ENCODE measurements at places on chromosomes 2 and 18.

DNA sequence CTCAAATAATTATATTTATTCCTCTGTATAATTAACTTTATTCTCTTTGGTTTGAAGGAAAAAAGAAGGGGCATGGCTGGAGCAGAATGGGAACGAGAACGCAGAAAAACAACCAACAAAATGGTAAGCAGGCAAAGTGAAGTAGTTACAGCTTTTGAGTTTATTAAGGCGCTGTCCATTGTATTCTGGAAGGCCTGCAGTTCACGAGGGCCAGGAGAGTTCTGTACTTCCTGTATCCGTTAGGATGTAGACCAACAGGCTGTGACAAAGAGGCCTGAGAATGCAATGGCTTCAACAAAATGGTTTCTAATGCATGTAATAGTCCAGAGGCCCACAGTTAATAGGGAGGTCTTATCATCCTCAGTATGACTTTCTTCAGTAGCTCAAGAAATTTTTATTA lies 32.5 kb upstream of the SP100 start:
- DNase-seq = no peak

DNA sequence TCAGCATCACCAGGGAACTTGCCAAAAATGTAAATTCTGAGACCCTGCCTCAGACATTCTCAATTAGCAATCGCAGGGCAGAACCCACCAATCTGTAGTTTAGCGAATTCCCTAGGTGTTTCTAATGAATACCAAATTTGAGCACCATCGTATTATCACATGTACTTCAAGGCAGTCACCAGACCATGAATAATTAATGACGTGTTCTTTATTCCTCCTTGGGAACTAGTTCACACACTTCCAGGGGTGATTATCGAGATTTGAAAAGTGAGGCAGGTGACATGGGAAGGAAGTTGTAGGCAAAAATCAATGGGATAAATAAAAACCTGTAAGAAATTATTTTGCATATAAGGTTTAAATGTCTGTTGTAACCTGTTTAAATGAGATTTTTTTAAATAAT lies 102.5 kb upstream of the CRIM1 start:
- DNase-seq = no peak

- no peak for DNase-seq
Measured at GRCh38 chr2:47155091-47155876, at the start of gene STPG4. Gene STPG4 (minus strand): TSS chr2:47155308. CDS start chr2:47155251, 57 bp downstream.

- DNase-seq = no peak
Measured at GRCh38 chr18:32896776-32897547, 124.1 kb upstream of the KLHL14 start.

DNA sequence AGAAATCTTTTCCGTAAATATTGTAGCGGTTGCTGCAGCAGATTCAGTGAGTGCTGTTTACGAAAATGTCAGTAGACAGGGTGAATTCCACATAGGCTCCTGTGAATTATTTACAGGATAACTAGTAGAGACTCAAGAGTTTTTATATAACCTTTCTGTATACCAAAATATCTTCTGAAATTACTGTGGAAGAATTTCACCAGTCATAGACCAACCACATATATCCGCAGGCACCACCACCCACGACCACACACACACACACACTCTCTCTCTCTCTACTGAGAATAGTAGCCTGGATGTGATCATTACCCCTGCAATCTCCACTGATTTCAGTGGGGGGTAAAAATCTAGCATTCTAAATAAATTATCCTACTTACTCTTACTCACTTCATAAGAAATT lies 341.8 kb downstream of the RBM43 start:
- DNase-seq = no peak

DNA sequence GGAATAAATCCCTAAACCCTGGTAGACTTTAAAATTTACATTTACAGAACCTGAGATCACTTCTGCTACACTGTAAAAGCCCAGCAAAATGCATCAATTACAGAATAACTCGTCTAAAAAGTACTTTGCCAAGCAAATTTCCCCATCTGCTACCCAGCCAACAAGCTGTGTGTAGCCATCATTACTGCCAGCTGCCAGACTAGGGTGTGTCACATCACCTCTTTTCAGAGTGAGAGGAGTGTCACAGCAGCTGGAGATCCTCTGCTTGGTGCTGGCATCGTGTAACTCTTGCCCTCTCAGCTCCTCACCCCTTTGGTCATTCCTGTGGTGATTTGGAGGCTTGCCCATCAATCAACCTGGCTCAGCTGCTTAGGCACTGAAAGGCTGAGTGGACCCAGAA lies 340.4 kb upstream of the MMADHC start:
- peak; percentile 80 for DNase-seq

DNA sequence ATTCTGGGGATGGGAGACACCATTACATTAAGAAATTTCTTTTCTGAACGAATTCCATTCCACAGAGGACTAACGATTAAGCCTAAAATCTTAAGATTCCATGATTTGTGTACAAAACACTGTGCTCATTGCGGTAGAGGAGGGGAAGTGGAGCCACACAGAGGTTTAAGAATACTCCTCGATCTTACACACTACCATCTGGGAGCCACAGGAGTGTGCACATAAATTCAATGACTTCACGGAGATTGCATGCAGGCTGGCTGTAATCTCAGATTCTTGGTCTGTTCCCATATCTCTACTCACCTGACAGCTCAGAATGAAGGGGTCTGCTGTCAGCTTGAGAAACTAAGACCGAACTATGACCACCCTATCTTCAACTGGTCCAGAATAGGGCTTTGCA lies 762 bp downstream of the VPS4B start:
- DNase-seq = no peak

All from NCI-H2171 (cell line).